ENCODE measurements at places on chromosomes 7 and 10.

DNA sequence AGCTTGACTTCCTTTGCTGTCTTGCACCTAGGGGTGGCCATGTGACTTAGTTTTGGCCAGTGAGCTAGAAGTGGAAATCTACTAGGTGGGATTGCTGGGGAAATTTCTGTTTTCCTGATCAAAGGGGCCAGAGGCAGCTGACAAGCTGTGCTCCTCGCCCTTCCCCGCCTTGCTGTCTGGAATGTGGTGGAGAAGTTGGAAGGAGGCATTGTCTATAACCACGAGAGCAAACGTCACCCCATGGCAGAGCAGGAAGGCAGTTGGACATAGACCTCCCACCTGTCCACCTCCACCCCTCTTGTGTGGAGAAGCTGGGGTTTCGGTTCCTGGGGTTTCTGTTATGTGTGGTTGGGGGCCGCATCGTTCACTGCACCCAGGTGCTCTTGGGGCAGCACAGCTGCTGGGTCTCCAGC lies 7.3 kb downstream of the SFRP5 start:
- no peak for DNase-seq

DNA sequence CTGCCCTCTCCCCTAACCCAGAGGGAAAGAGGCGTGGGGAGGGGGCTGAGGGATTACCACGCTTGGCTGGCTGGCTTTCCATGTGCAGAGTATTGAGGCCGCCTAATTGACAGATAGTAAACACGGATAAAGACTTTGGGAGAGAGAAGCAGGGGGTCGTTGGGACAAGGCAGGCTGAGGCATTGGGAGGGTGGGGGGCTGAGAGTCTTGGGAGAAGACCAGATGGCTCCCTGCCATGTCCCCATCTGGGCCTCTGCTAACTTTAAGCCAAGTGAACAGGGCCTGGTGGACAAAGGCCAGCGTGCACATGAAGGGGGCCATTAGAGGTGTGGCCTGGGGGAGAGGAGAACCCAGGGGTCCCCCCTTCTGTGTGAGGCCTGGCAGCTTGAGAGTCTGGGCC lies 55.4 kb upstream of the MXI1 start:
- no peak for DNase-seq

GRCh38 chr10:122029499-122030199 lies 40.7 kb downstream of the TACC2 start:
- DNase-seq: no peak

DNA sequence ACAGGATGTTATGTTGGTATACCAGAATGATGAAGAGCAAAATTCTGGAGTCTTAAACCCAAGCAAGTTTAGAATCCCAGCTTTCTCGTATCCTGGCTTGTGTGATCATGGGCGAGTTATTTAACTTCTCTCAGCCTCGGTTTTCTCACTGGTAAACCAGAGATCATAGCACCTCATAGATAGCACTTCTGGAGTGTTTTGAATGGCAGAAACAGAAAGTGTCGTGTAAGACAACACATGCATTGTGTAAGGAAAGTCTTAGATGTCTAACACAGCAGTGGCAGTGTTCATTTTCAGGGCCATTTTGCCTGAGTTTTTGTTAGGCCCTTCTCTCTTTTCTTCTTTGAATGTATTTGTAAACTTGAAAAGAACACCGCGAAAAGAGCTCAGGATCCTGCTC lies 465.1 kb downstream of the AUTS2 start:
- no peak for DNase-seq

GRCh38 chr10:127991543-127992255 lies 84.8 kb downstream of the PTPRE start:
- DNase-seq: no peak

DNA sequence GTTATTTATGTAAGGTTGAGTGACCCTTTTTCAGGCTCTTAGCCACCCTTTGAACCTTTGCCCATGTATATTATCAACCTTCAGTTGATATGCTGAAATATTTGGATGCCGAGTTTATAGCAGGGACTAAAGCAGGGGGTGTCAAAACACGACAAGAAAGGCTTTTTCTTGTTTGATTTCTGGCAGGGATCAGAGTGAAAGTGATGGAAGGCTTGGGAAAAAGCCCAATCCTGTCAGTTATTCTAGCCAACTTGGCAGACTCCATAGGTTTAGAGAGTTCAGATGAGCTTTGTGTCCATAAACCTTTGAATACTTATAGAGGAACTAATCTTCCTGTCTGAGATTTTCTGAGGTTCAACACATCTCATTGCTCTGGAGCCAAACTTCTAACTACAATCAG lies 47.5 kb downstream of the INHBA start:
- DNase-seq: no peak

GRCh38 chr7:150988230-150989226 lies 2.3 kb upstream of the NOS3 start:
- DNase-seq: no peak

DNA sequence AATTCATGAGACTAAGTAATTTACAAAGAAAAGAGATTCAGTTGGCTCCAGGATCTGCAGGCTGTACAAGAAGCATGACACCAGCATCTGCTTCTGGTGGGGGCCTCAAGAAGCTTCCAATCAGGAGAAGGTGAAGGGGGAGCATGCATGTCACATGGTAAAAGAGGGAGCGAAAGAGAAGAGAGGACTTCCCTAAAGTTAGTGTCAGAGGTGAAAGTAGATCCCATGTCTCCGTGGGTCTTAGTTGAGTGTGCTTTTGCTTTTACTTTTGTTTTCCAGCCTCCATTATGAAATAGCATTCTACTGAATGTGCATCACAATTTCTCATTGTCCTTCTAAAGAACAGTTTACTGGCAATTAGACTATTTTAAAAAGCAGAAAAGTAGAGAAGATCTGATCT lies 213.6 kb upstream of the FZD1 start:
- DNase-seq: no peak

GRCh38 chr10:52469970-52470705 lies 156.1 kb downstream of the DKK1 start:
- no peak for DNase-seq

DNA sequence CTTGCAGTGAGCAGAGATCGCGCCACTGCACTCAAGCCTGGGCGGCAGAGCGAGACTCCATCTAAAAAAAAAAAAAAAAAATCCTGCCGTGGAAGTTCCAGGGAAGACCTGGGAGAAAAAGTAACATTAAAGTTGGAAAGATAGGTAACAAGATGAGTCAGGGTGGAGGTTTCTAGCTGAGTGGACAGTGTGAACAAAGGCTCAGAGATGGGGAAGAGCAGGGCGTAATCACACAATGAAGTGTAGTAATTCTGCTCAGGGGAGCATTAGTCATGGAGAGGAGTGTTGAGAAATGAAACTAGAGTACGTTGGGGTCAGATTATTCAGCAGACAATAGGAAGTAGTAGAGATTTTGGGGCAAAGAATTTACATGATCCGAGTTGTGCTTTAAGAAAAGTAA lies 21.6 kb upstream of the WASL start:
- DNase-seq: no peak

DNA sequence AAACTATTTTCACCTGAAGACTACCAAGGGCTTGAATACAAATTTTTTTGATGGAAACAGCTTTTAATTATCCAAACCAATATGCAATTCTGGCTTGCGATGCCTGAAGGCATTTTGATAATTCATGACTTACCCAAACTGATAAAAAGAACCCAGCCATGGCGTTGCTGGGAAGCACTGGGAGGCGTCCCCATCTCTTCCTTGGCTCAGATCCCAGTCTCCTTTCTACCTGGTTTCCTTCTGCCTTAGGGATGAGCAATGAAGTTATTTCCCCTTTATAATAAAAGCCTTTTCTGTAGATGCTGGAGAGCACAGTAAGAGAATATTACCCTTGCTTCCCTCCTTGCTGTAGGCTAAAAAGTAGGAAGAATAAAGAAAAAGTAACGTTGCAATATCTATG lies 129.1 kb upstream of the ANK3 start:
- no peak for DNase-seq

- no peak for DNase-seq
Measured at GRCh38 chr10:14066106-14066505, 264.6 kb downstream of the FRMD4A start.

- no peak for DNase-seq
Measured at GRCh38 chr10:29446327-29446726, 157.5 kb downstream of the LYZL1 start.

DNA sequence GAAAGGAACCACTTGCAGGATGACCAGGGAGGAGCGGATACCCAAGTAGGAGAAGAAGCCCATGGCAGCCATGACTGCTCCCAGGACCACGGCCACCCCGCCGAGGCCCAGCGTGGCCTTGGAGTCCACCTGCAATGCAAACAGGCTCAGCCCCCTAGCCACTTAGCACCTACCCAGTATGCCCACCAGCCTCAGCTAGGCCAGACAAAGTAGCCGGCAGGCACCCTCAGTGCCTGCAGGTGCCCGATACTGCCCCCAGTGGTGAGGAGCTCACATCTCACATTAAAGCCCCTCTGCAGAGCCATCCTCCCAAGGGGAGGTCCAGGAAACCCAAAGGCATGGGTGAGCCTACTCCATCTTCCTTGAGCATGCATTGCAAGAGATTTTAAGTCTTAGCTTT lies 6.6 kb downstream of the NPC1L1 start:
- DNase-seq: no peak

- DNase-seq: no peak
Measured at GRCh38 chr7:36615852-36616540, 108.3 kb downstream of the AOAH start.

- no peak for DNase-seq
Measured at GRCh38 chr10:113303544-113304146, 249.2 kb upstream of the HABP2 start.

- DNase-seq: no peak
Measured at GRCh38 chr10:44689368-44689767, 221.8 kb upstream of the TMEM72 start.

DNA sequence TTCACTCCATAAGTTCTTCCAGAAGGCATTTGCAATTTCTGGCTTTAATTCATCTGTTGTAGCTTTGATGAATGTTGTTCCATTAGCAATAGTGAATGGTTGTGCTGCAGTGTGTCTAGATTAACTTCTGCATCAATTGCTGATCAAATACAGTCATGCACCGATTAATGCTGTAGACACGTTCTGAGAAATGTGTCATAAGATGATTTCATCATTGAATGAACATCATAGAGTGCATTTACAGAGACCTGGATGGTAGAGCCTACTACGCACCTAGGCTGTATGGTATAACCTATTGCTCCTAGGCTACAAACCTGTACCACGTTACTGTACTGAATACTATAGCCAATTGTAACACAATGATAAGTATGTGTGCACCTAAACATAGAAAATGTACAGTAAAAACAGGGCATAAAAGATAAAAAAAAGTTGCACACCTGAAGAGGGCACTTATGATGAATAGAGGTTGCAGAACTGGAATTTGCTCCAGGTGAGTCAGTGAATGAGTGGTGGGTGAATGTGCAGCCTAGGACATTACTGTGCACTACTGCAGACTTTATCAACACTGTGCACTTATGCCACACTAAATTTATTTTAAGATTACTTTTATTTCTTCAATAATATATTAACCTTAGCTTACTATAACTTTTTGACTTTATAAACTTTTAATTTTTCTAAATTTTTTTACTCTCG lies 170.7 kb downstream of the HERPUD2 start:
- no peak for DNase-seq

DNA sequence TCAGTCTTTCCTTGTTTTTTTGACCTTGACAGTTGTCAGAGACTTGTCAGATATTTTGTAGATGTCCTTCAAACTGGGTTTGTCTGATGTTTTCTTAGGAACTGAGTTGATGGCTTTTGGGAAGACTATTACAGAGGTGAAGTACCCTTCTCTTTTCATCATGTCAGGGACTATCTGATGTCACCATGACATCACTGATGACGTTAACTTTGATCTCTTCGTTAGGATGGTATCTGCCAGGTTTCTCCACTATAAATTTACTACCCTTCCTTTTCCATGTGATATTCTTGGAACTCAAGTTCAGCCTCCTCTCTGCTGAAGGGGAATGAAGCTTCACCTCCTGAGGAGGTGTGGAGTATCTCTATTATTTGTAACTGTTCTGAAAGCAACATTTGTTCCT lies 78.5 kb downstream of the SUGCT start:
- no peak for DNase-seq

DNA sequence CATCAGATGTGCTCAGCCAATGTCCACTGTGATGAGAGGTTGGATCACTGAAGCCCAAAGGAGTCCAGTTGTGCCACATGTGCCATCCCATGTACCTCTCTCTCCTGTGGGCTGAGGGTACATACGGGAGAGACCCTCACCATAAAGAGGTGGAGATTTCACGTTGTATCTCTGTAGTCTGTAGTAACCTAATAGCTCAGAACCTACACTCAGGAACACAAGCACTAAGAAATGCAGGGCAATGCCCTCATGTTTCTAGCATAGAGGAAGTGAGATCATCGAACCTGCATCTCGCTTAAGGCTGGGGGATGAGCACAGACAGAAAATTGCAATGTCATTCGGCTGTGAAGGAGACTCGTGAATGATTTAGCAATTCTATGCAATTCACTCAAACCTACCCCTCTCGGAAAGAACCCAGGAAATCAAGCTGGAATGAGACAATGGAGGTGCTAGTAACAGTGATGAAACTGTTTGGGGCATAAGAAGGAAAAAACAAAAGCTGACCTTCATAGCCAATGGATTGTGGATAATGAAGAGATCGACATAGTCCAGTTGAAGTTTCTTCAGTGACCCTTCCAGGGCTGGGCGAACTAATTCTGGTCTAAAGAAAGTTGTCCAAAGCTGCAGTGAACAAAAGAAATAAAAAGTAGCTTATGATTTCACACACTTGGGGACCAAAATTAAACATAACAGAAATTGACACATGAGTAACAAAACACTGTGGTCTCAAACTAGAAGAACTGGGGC lies 80.3 kb upstream of the UCN3 start:
- no peak for DNase-seq

DNA sequence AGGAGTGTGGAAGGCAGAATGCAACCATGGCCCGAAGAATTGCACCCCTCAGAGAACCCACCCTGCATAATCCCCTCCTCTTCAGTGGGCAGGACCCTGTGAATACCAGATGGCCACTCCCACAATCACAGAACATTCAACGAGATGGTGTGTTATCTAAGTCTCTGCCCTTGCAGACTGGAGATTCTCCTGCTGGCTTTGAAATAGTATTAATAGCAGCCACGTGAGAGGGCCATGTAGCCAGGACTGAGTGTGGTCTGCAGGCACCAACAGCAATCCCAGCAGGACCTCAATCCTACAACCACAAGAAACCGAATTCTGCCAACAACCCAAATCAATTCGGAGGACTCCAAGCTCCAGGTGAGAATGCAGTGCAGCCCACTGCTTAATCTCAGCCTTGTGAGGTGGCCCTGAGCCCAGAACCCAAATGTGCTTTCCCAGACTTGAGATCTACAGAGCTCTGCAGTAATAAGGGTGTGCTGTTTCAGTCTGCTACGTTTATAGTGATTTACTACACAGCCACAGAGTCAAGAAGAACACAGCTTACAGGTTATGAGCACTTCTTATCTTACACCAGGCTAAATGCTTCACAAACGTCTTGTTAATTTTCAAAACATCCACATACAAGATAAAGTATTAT lies 72.1 kb downstream of the VOPP1 start:
- DNase-seq: no peak

- no peak for DNase-seq
Measured at GRCh38 chr7:50352282-50352681, 47.8 kb downstream of the IKZF1 start.

DNA sequence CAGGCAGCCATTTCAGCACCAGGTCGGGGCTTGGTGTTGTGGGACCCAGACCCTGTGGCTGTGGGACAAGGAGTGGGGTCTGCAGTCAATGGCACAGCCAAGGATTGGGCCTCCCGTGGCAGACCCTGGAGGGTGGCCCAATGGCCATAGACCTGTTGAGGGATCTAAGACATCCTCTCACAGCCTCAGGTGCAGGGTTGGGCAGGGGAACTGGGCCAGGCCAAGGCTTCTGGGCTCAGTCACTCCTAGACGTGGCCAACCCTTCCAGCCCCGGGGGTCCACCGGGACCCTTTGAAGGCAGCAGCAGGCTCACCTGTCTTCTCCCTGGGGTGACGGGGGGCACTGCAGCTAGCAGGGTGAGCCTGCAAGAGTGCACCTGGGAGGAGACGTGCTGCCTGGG lies 45.7 kb upstream of the DPYSL4 start:
- DNase-seq: no peak
